ENCODE measurements at places on chromosomes 7 and 10. TPM values are rescaled to one million over a fixed set of nuclear protein-coding genes. Genes with fewer than 3 reads are reported as not detected.

DNA sequence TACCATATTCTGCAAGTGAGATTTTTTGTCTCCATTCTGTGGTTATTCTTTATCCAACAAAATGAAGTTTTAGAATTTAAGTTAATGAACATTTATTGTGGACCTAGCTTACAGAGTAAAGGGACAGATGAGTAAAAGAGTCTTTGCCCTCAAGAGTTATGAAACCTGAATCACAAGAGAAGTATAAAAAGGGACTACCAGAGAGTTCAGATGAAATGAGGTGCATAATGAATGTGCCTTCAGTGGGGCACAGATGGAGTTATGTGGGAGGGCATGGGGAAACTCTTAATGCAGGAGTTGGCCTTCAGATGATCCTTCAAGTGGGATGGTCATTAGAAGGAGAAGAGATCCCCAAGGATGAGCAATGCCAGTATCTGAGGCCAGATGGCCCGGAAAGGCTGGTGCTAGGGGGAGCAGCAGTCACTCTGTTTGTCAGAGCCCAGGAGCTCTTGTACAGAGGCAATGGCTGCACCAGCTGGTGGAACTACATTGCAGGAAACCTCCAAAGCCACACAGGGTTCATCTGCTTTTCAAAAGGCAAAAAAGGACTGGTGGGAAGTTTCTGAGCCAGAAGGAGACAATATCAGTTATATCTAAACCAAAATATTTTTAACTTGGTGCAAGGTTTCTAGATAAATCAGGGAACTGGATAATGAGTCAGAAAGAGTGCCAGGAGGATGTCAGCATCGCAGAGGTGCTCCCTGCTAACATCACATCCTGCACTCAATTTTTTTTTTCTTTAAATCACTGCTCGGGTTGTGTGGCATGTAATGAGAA lies 162.0 kb downstream of the KLF6 start:
- no peak for DNase-seq

- DNase-seq = no peak
Measured at GRCh38 chr7:42350801-42351200, 113.8 kb upstream of the GLI3 start.

- no peak for DNase-seq
Measured at GRCh38 chr7:45131891-45132290, 20.4 kb upstream of the TBRG4 start.

GRCh38 chr7:139132887-139133286 lies 23.4 kb upstream of the ZC3HAV1 start:
- DNase-seq = no peak

GRCh38 chr10:63769367-63769766 lies 248.2 kb downstream of the REEP3 start:
- no peak for DNase-seq

- no peak for DNase-seq
Measured at GRCh38 chr10:73099141-73099540, 2.5 kb upstream of the P4HA1 start.

DNA sequence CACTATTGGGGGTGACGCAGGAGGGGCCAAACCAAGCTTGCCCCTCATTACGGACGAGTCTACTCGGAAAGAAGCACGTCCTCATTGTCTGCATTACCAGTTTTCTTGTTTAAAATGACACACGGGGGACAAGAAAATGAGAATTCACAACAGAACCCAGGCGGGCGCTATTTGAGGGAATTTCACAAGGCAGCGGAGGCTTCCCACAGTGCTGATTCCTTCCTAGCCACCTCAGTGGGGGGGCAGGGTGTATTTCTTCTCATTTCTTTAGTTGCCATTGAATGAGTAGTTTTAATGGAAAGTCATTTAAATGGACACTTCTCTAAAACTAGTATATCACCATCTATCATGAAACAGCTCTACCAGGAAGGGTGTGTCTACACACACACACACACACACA lies 42.9 kb downstream of the NRAP start:
- no peak for DNase-seq

DNA sequence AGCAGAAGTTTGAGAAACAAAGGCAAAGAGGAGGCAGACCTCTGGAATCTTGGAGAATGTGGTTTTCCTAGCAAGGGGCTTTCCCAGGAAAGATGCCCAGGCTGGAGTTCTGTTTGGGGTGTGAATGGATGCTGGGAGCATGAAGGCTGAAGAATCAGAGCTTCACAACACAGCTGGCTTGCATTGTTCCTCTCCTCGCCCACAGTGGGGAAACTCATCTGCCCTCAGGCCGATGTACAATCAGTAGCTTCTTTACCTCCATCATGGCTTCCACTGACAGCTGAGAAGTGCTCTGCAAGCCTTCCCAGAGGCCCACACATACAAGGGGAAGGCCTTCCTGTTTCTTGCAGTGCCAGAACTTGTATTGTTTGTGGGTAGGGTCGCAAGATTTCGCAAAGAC lies 90.8 kb upstream of the HECTD2 start:
- no peak for DNase-seq

DNA sequence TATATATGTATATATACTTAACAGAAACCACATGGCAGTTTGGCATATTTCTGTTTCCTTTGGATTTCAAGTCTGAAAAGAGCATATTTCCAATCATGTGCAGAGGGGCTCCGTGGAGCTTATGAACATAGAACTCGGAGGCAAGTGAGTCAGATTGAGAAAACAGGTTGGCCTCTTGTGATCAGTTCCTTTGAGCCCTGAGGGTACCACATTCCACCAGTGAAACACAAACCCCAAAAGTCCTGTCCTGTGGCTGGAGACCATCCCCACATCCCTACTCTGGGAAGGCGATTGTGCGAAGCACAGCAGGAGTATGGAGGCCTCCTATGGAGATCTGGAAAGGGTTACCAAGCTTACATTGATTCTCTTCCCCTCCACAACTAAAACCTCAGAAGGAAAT lies 196.7 kb upstream of the TMEM72 start:
- DNase-seq = no peak

HGF gene
- 2.1 TPM for polyA plus RNA-seq

MINDY4 gene
- 11.4 TPM for polyA plus RNA-seq

MSMB gene
- not detected for polyA plus RNA-seq

CTAGE15 gene
- 0.46 TPM for polyA plus RNA-seq

AKR1C4 gene
- not detected for polyA plus RNA-seq

CDH23 gene
- 0.51 TPM for polyA plus RNA-seq

LRRC18 gene
- 0.16 TPM for polyA plus RNA-seq
